ENCODE measurements at places on chromosomes 2 and 18.
A peak's percentile ranks its signal among the peaks of the same experiment; 100 is the strongest.

DNA sequence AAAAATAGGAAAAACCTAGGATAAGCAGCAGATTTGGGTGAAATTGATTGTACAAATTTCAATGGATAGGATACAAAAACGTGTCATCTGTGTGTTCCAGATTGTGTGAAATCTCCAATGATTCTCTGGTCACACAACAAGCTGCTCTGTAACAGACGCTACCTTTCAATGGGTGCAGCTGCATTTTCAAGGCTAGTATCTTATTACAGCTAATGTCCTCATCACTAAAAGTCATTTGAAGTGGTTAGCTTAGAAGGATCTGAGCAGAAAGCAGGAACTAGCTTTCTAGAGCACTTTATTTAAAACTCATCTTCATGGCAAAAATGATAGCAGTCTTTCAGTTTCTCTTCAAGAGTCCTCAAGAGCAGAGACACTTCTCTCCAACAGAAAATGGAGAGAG is 364.6 kb downstream of the LRP1B start:
- no peak for DNase-seq

- no peak for DNase-seq
Measured at GRCh38 chr2:155382776-155383175, 684.3 kb downstream of the KCNJ3 start.

GRCh38 chr2:240885566-240885965 is 10.4 kb downstream of the MAB21L4 start:
- DNase-seq, result no peak

GRCh38 chr18:79578396-79579260 is 101.0 kb upstream of the CTDP1 start:
- no peak for DNase-seq

GRCh38 chr2:81061016-81061415 is 756.5 kb upstream of the LRRTM1 start:
- no peak for DNase-seq

- no peak for DNase-seq
Measured at GRCh38 chr2:120271711-120272379, 19.2 kb downstream of the RALB start.

- no peak for DNase-seq
Measured at GRCh38 chr2:179669196-179669595, 192.2 kb downstream of the ZNF385B start.

GRCh38 chr2:105753380-105753779 is 8.7 kb downstream of the NCK2 start:
- no peak for DNase-seq

- DNase-seq, result no peak
Measured at GRCh38 chr2:208489687-208490086, 83.1 kb downstream of the PTH2R start.

DNA sequence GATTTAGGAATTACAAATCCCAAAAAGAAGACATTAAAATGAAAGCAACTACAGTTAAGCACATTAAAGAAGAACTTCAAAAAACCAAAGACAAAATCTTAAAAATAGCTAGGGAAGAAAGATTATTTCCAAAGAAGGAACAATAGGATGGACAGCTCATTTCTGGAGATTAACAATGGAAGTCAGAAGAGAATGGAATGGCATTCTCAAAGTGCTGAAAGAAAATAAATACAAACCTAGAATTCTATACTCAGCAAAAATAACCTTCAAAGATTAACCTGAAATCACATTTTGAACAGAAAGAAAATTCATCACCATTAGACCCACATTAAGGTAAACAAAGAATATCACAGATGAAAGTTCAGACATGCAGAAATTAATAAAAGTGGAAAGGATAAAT is 229.2 kb downstream of the HDAC4 start:
- DNase-seq, result no peak

- DNase-seq, result no peak
Measured at GRCh38 chr2:33859176-33859575, 260.1 kb upstream of the FAM98A start.

DNA sequence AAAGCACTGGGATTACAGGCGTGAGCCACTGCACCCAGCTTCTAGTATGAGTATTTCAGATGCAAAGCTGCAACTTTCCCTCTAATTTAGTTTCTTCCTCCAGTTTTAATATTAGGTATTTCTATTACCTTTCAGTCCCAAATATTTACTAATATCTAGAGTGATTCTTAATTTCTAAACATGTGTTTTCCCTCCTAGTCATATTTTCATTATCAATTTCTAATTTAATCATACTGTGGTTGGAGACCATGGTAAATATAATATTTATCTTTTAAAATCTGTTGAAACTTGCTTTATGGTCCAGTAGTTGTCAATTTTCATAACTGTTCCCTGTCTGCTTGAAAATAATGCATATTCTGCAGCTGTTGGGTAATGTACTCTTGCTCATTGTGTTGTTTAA is 245.9 kb upstream of the REV1 start:
- DNase-seq, result no peak

GRCh38 chr2:37683921-37684780 is 12.7 kb upstream of the CDC42EP3 start:
- DNase-seq, result peak; percentile 58

DNA sequence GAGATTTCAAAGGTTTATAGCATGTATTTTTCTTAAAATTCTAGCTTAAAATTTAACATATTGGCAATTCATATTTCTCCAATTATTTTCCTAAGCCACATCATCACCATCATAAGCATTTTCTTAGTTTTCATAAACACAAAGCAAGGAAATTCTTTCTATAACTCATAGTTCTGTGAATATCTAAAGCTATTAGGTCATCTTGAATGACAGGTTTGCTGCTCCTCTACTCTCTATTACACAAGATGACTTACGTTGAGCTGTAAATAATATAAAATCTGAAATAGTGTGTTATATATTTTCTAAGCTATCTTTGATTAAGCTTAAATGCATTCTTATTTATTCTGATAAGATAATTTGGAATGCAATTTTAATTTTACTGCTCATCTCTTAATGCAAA is 984.6 kb upstream of the CNTNAP5 start:
- no peak for DNase-seq

DNA sequence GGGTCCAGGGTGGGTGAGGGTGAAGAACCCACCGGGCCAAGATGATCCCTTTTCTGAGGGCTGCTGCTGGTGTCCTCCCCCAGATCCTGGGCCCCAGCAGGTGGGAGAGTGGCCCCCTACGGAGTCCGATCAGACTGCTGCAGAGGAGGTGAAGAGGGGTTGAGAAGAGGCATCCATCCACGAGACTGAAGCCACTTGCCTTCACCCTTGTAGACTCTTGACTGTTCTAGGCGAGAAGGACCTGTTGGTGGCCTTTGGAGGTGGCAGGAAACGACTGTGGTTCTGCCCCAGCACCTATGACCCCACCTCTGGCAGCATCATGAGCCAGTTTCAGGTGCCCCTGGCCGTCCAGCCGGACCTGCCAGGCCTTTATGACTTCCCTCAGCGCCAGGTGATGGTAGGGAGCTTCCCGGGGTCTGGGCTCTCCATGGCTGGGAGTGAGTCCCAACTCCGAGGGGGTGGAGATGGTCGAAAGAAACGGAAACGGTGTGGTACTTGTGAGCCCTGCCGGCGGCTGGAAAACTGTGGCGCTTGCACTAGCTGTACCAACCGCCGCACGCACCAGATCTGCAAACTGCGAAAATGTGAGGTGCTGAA is 1.5 kb downstream of the TET3 start:
- DNase-seq, result no peak

DNA sequence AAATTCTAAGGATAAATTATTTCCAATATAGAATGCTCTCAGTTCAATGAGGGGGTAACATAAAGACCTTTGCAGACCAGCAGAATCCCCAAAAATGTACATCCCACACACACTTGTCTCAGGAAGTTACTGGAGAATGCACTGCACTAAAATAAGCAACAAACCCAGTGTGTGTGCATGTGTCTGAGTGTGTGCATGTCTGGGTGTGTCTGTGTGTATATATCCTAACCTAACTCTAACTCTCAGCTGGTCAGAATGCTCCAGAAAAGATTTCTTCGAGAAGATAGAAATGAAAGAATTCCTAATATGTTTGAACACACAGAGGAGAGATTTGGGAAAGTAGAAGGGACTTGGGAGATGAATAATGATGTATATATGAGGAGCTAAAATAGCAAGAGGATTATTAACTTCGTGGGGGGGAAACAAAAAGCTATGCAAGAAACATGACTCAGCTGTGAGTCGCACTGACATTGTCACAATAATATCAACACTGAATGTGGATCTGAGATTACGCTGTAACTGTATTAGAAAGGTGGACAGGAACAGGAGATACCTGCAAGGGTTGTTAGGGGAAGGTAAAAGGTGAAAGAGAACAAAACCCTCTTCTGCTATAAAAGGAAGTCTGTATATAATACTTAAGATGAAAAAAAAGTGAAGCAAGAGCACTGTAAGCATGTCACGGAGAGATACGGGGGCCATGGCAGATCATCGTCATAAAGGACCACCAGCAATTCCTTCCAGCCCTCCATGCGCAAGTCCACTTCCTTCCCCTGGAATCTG is 11.1 kb downstream of the COLEC12 start:
- DNase-seq, result no peak

DNA sequence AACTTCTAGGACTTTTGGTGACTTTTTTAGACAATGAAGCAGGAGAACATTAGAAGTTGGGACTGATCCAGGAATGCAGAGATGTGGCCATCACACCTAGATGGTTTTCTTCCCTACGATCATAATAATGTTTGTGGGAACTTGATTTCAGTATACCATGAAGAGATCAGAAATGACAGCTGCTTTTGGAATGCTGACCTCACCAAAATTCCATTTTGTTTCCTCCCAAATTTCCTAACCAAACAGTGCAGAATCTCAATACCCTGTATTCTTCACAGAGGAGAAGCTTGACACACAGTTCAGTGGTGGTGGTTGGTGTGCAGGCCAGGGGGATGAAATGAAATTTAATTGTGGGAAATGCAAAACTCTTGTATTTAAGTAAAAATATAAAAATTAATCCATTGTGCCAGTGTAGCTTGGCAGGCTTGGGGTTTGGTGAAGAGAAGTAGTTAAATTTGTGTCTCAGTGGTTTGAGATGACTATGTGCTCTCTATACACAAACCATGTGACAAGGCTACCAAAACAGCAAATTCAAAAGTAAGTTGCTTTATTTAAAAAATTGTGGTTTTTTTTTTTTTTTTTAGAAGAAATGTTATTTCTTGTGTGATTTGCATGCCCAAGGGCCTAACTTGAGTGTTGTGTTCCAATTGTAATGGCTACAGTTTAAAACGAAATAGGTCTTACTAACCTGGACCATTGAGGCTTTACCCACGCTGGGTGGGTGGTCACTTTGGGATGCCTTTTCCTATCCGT is 252.4 kb downstream of the LPIN1 start:
- DNase-seq, result no peak

DNA sequence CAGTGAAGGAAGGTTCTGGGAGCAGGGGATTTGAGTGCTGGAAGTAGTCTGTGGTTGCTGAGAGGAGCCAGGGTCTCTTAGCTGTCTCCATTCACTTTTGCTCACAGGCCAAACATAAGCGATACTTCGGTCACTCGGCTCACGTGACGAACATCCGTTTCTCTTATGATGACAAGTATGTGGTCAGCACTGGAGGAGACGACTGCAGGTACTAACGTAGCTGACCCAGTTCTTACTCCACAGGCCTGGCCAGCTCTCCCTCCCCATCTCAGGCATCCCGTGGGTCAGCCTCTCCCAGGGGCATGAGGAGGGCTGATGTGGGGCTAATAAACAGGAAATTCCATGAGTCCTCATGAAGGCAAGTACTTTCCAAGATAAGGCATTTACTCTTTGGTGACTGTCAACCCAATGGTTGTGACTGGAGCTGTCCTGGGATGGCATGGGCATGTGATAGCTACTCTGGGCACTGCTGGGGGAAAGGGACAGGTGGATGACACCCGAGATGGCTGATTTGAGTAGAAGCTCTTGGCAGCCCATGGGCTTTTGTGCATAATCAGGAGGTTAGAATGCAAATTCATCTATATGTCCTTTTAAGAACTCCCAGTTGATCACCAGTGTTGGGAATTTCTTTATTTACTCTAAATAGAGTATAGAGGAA is 81.6 kb downstream of the RTN4 start:
- DNase-seq, result no peak

- no peak for DNase-seq
Measured at GRCh38 chr18:72910045-72910444, 42.3 kb upstream of the NETO1 start.

GRCh38 chr18:74310411-74310810 is 5.2 kb upstream of the C18orf63 start:
- DNase-seq, result peak; percentile 31

DNA sequence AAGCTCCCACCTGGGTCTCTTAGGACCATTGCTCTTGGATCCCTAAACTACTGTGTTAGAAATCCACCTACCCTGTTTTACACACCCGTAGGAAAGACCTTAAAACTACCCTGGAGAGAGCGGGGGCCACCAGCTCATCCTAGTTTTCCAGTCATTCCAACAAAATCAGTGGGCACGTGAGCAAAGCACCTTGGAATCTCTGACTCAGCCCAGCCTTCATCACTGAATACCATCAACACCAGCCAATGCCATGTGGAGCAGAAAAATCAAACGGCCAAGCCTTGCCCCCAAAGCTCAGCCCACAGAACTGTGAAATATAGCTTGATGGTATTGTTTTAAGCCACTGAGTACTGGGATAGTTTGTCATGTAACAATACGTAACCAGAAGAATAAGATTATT is 449.7 kb upstream of the CHAC2 start:
- DNase-seq, result no peak

DNA sequence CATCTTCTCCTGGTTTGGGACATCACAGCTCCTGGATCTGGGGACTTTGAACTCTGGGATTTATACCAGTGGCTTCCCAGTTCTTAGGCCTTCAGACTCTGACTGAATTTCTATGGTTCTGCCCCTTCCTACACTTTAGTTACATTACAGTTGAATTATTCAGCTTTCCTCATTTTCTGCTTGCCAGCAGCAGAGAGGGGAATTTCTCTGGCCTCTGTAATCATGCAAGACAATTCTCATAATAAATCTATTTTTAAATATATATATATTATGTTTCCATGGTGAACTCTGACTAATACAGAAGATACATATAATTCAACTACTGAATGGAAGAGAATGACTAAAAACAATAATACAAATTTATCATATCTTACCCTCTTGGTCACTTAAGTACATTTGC is 1478.6 kb upstream of the ACVR2A start:
- no peak for DNase-seq

- DNase-seq, result no peak
Measured at GRCh38 chr18:39481281-39481680, 1915.7 kb upstream of the CELF4 start.

DNA sequence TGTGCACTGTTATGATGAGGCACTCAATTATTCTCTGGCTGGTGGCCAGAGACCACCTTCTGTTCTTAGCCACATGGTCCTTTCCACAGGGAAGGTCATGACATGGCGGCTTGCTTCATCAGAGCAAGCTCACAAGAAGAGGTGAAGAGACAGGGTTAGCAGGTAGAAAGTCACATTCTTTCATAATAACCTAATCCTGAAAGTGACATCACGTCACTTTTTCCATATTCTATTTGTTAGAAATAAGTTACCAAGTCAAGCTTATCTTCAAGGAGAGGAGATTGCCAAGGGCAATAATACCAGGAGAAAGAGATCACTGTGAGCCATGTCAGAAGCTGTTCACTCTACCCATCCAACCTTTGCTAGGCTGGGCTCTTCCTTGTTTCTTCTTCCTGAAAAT is 139.4 kb downstream of the OSR1 start:
- DNase-seq, result no peak

- DNase-seq, result no peak
Measured at GRCh38 chr2:13768274-13768673, 864.2 kb upstream of the LRATD1 start.

All from Jurkat, Clone E6-1 (cell line).